RPMI7951 (cell line): ENCODE measurements at places on chromosomes 4 and X.

GRCh38 chr4:53234111-53234510 is 131.8 kb downstream of the SCFD2 start:
- no peak for DNase-seq

DNA sequence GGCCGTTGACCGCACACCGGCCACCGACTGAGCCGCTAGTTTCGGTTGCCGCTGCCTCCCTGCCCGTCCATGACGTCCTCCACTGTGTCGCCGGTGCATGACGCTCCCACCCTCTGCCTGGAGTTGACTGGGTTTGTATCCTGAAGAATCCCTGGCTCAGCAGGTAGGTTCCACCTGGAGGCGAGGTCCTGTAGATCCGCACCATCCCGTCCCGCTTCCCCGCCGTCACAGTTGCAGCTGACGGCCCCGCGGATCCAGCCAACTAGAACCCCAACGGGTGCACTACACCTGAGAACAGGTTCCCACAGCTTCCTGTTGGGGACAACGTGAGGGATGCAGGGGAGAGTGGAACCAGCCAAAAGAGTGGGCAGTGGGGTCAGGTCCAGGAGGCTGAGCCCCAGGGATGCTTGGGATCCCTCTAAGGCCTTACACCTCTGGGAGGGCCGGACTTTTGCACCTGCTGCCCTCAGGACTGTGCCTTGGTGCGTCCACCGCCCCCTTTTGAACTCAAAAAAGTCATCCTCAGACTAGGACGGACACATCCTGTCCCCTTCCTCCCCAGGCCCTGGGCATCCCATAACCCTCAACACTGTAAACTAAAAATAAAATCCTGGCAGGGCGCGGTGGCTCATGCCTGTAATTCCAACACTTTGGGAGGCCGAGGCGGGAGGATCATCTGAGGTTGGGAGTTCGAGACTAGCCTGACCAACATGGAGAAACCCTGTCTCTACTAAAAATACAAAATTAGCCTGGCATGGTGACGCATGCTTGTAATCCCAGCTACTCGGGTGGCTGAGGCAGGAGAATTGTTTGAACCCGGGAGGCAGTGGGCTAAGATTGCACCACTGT is 1.1 kb upstream of the SLBP start:
- DNase-seq = no peak

DNA sequence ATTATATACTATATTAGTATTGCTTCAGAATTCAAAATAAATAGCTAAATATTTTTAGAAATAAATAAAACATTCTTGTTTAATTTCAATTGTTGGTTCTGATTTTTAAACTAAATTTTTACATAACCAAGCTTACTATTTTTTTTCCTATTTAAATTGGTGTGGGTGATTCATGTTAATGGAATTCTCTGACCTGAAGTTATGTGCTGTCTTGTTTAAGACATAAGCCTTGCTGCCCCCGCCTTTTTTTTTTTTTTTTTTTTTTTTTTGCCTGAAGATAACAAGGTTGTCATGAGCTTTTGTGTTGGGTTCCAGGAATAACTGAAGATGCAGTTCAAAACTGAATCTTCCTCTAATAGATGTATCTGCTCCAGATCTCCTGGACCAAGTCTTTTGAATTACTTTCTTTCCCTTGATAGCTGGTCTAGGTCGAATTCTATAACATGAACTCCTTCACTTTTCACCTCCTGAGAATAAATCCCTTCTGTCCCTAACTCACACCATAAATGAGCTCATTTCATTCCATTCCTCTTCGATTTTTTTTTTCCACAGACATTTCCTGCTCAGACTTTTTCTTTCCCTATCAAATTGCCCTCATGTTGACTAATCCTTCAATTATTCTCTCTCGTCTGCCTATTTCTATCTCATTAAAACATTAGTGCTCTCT is 261.5 kb upstream of the FTHL17 start:
- peak; percentile 74 for DNase-seq

DNA sequence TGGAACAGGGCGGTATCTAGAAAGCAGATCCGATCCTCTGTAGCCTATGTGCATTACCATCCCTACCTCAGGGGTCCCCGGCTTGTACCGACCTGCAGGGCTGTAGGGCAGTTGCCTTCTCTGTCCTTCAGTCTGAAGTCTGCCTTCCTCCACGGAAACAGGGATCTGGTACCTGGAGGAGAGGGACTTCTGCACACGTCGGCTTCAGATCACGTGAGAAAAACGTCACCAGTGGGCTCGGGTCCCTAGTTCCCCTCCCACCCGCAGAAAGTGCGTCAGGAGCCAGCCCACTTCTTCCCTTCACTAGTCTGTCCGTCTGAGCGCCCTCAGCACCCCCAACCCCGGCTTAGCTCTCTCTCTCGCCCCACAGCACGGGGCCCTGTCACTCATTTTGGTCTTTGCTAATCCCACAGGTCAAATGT is at the start of gene TCEAL5:
Gene TCEAL5, minus strand, starts transcription at position 170 of the 422 bp plus-strand sequence. CDS start 2,187 bp downstream, outside the sequence.
- no peak for DNase-seq

DNA sequence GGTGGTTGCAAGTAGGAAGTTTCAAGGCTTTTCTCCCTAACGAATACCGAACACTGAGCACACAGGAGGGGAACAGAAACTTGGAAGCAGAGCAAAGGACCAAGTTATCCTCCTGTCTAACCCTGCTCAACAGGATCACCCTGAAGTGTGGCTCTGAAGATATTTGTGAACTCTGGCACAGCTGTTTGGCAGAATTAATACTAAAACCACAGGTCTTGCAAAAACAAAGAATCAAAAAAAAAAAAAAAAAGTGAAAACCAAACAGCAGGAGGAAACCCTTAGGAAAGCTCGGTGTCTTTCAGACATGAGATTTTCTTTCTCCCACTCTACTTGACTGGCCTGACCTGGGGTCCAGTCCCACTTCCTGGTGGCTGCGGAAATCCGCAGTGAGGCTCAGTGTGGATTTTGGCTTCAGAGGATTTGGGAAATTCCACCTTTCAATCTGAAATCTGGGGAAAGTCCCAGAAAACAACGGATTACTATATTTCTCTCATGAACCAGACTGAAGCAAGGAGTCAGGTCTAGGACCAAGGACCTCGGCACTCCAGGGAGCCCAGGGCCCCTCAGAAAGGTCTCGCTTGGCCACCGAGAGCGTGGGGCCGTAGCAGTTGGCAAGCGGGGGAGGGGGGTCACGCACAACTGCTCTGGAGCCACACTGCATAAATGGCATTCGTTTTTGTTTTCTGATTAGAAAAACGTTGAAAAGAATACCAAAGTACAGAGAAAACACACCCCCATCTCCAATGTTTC is 867 bp downstream of the TIFA start:
- peak; percentile 23 for DNase-seq

- DNase-seq = peak; percentile 99
These were observed 61.3 kb downstream of the AR start for GRCh38 chrX:67604979-67605703.

GRCh38 chr4:170157670-170158069 is 67.9 kb upstream of the AADAT start:
- DNase-seq = no peak

DNA sequence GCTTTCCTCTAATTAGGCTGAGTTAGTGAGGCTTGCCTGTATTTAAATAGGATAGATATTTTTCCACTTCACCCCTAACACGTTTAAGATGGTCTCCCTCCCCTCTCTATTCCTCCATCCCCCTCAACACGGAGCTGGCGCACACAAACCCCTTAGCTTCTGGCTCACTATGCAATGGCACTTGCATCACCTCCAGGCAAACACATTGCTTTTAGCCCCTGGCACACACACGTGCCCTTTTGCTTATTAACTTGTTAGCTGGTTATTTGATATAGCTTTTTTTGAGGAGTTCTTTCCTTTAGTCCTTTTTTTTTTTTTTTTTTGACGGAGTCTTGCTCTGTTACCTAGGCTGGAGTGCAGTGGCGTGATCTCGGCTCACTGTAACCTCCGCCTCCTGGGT is 94.3 kb downstream of the HDAC8 start:
- no peak for DNase-seq

DNA sequence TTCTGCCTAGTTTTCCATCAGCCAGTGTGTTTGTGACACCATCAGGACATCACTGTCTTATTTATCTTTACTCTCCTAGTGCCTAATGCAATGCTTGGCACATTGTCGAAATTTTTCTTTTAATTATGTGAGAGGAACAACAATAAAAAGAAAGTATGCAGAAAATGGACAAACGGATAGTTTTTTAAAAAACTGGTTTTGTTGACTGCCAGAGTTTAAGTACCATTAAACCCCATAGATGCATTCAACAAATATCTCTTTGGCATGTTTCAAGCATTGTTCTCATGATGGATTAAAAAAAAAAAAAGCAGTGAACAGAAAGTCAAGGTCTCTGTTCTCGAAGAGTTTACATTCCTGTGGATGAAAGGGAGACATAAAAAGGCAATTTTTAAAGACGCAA is 398.4 kb downstream of the PPP3CA start:
- no peak for DNase-seq

DNA sequence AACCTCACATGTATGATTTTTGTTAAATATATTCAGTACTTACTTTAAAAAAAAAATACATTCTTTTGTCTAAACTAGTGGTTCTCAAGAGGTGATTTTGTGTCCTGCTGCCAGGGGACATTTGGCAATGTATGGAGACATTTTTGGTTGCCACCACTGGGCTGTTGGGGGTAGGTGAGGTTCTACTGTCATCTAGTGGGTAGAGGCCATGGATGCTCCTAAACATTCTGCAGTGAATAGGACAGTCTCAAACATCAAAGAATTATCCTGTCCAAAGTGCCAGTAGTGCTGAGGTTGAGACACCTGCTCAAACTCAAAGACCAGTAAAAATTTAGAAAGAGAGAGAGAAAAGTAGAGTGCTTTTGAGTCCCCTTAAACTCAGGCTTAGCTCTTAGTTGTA is 32.9 kb upstream of the PGM2 start:
- DNase-seq = peak; percentile 21

- peak; percentile 23 for DNase-seq
These were observed 161.5 kb upstream of the SFRP2 start for GRCh38 chr4:153950100-153950979.

DNA sequence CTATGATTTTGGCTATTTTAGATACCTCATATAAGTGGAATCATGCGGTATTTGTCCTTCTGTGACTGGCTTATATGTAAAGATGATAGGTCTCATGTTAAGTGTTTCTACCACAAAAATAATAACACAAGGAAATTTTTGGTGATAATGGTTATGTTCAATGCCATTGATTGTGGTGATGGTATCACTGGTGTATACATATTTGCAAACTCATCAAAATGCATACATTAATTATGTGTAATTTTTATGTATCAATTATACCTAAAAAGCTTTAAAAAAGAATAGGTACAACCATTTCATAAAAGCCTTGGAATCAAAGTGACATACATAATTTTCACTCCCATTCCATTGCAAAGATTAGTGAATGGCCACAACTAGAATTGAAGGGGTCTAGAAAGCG is 178.3 kb upstream of the FMR1 start:
- no peak for DNase-seq

GRCh38 chrX:112997991-112998390 is 157.4 kb upstream of the AMOT start:
- no peak for DNase-seq

- no peak for DNase-seq
These were observed 4.6 kb upstream of the SERTM2 start for GRCh38 chrX:111506826-111507225.

- no peak for DNase-seq
These were observed 44.3 kb downstream of the TBC1D9 start for GRCh38 chr4:140711910-140712309.

DNA sequence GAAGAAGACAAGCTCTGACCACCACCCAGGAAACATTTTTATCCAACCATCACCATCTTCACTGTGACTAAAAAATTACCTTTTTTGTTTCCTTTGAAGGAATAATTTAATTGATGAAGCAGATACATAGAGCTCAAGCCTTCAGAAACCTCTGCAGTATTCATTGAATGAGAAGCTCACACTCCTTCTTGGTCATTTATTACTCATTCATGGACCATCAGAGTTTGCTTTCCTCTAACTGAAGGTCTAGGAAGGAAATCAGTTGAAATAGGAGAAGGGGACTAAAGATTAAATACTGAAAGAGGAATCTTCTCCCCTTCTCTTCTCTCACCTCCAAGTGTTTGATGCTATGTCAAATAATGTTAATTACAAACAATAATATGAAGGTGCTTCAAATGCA is 290.6 kb upstream of the KLF3 start:
- no peak for DNase-seq

DNA sequence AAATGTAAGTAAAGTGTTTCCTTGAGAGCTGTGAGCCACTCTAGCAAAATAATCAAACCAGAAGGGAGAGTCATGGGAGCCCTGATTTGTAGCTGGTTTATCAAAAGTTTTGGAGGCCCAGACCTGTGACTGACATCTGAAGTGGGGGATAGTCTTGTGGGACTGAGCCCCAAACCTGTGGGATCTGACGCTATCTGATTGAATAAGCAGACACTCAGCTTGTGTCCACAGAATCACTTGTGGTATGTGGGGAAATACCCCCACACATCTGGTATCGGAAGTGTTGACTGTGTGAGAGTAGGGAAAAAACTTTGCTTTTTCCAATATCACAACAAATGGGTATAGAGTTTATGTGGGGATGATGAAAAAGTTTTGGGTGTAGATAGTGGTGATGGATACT is 35.4 kb downstream of the FUNDC1 start:
- DNase-seq = no peak

DNA sequence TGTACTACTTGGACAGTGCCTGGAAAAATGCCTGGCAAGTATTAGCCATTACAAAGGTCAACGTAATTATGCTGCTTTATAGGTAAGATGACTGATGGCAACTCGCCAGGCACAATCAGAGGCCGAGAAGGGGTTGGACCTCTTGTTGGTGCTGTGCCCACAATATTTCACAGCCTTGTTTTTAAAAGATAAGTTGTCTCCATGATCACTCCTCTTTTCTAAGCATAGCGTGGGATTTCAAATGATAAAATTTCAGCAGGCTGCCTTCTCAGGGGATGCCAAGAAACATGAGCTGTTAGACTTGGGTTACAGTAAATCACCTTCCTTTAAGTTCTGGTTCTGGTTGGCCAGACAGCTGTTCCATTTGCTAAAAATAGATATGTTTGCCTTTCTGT is 26.9 kb downstream of the HOPX start:
- no peak for DNase-seq

DNA sequence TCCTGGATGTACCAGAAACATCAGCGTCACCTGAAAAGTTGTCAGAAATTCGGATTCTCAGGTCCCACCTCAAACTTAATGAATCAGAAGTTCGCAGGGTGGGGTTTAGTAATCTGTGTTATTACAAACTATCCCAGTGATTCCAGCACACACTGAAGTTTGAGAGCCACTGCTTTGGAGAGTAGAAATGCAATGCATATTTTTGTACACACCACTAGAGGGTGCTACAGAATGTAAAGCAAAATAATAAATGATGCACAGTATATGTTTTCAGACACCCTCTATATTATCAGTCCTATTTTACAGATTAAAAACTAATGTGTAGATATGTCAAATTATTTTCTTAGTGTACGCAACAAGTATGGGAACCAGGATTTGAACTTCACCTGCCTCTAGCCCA is 2.4 kb upstream of the MORF4L2 start:
- DNase-seq = peak; percentile 24
